Activated T-helper 17 cell treated with anti-CD3 and anti-CD28 coated beads, Interleukin-2, amount 50 U/mL, for 72 hours (primary cell): ENCODE measurements at places on chromosomes 6 and 20.

GRCh38 chr20:12970372-12970821 is 38.4 kb upstream of the SPTLC3 start:
- no peak for ATAC-seq

- no peak for ATAC-seq
These were observed 46.0 kb downstream of the TIAM2 start for GRCh38 chr6:155040901-155041650.

DNA sequence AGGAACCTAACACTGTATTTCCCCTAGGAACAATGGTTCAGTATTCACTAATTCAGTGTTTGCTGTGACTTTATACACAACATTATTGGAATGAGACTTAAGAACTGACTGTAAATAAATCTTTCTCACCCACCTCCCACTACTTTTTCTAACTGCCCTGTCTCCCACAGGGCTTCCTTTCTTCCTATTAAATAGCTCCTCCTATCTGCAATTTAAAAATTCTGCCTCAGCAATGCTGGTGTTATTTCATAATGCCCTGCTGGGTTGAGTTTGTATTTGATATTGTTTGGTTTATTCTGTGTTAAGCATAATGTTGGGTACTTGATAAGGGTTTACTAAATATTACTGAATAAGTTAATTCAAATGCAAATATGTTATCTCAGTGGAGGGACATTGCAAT is 573.1 kb upstream of the RNF217 start:
- ATAC-seq: no peak

GRCh38 chr6:93219447-93219846 is 199.9 kb downstream of the EPHA7 start:
- ATAC-seq: no peak

DNA sequence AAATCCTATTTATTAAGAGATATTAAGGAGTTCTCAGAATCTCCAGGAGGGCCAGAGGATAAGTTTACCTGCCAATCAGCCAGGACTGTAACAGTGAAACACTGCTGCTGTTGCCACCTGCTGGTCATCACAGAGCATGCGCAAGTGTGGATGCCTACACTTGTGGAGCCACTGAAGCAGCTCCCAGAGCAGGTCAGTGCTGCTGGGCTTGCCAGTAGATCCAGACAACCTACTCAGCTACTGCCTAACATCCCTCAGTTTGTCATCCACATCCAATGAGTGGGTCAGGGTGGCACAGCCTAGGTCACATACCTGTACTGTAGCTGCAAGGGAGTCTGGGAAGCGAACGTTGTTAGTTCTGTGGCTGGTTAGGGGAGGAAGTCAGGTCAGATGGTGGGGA is 18.3 kb upstream of the NHSL1 start:
- ATAC-seq: peak; percentile 87

GRCh38 chr6:115830895-115831294 is 229.8 kb downstream of the FRK start:
- ATAC-seq: no peak

- no peak for ATAC-seq
These were observed 12.8 kb downstream of the ZDHHC14 start for GRCh38 chr6:157393669-157394327.

DNA sequence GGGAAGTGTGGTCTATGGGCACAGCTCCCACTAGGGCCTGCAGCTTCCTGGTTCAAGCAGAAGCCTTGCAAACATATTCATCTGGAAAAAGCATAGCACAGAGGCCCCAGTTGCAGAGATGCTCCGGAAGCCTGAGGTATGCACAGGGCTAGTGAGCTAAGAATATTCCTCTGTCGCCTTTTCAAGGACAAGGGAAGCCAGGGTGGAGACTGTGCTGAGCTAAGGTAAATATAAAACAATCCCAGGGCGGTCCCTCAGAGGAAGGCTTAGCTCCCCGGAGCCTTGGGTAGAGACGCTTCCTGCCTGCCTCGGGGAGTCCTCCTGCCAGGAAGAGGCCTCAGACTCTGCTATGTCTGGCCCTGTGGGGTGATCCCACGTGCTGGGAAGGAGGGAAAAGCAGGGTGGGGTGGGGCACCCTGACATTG is 134.8 kb upstream of the FOXA2 start:
- ATAC-seq: no peak

DNA sequence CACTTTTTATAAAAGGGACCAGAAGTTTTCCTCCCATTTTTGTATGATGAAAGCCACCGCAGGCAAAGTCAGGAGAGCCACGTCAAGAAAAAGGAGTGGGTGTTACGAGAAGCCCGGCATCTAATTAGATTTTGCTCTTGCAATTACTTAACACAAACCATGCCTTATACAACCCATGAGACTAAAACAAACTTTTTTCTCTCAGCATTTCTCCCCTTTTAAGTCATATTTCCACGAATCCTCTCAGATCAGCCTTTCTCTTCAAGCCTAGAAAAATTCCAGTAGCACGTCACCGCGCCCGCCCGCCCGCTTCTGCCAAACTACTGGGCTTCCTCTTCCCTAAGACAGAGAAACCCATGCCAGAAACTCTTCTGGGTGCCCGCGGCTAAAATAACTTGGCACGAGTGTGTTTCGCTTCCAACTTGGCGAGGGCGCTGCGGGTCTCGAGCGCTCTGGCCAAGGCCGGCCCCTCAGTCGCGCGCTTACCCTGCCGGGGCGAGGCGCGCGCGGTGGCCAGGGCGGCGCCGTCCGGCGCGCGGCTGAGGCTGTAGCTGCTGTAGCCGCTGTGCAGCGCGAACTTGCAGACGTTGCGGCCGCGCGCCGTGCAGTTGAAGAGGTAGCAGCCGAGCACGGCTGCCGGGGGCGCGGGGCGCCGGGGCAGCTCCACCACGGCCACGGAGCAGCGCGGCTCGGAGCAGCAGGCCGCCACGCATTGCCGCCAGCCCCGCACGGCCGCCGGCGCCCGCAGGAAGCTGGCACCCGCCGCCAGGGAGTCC is 1.0 kb downstream of the LRP11 start:
- peak; percentile 37 for ATAC-seq

DNA sequence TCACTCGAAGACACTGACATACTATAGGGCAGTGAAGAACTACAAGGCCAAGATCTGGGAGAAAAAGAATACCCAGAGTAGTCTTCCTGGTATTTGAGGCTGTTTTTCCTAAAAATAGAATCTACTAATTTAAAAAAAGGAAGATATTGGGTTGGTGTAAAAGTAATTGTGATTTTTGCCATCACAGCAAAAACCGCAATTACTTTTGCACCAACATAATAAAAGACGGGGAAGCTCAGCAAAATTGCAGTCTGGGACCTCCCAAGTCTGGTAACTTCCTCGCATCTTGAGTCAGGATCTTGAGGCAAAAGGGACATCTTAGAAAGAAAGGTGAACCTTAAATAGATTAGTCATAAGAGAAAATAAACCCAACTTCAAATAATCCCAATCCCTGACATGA is 77.2 kb upstream of the SMIM28 start:
- ATAC-seq: no peak

- ATAC-seq: no peak
These were observed 3.9 kb upstream of the SRSF3 start for GRCh38 chr6:36590237-36590636.

DNA sequence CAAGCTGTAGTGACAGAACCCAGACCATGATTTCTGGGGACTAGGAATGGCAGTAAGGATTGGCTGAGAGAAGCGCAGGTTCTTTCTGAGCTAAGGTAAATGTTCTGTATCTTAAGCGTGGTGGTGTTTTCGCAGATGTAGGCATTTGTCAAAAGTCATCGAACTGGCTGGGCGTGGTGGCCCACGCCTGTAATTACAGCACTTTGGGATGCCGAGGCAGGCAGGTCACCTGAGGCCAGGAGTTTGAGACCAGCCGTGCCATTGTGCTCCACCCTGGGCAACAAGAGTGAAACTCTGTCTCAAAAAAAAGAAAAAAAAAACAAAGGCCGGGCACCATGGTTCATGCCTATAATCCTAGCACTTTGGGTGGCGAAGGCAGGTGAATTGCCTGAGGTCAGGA is 40.7 kb upstream of the EYA2 start:
- no peak for ATAC-seq

GRCh38 chr20:3784216-3784853 is 2.2 kb downstream of the CENPB start:
- ATAC-seq: no peak

GRCh38 chr6:142846883-142847287 is 98.1 kb downstream of the HIVEP2 start:
- no peak for ATAC-seq

- no peak for ATAC-seq
These were observed 101.1 kb downstream of the TOX2 start for GRCh38 chr20:44015733-44016103.

DNA sequence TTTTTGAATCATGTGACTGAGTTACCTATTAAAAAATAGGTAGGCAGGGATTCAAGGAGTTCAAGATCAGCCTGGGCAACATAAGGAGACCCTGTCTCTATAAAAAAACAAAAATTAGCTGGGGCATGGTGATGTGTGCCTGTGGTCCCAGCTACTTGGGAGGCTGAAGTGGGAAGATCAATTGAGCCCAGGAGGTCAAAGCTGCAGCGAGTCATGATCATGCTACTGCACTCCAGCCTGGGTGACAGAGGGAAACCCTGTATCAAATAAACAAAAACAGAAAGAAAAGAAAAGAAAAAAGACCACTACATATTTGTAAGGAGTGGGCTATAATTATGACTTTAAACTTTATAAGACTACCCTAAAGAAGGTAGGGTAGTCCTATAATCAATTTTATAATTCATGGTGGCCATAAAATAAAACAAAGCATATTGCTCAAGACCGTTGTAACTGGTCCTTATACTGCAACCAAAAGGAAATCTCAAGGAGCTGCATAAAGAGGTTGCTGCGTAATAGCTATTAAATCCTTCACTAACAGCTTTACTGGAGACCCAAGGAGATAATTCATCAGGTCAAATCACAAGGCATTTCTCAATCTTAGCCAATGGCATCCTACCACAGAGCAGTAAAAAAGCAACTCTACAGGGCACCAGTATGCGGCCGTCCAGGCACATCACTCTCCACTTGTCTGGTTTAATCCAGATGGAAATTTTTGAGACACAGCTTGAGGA is 13.5 kb downstream of the PIGU start:
- ATAC-seq: no peak

DNA sequence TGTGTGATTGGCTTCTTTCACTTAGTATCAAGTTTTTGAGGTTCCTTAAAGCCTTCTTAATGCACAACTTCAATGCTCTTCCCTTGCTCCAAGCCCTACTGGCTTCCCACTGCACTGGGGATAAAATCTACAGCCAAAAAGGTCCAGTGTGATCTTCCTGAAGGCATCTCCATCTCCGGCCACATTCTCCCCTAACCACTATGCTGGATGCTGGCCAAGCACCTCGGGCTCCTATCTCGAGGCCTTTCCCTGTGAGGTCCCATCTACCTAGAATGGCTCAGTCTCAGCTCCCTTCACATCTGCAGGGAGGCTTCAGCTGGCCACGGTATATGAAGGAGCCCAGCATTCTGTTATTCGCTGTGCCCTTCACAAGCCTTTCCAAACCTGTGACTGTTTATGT is 48.1 kb downstream of the CNKSR3 start:
- ATAC-seq: no peak

GRCh38 chr6:167648501-167649278 is 178.0 kb upstream of the AFDN start:
- no peak for ATAC-seq

- no peak for ATAC-seq
These were observed 169.5 kb downstream of the OTOR start for GRCh38 chr20:16917636-16918035.

- ATAC-seq: no peak
These were observed 8.3 kb downstream of the OR2H1 start for GRCh38 chr6:29465279-29465678.

DNA sequence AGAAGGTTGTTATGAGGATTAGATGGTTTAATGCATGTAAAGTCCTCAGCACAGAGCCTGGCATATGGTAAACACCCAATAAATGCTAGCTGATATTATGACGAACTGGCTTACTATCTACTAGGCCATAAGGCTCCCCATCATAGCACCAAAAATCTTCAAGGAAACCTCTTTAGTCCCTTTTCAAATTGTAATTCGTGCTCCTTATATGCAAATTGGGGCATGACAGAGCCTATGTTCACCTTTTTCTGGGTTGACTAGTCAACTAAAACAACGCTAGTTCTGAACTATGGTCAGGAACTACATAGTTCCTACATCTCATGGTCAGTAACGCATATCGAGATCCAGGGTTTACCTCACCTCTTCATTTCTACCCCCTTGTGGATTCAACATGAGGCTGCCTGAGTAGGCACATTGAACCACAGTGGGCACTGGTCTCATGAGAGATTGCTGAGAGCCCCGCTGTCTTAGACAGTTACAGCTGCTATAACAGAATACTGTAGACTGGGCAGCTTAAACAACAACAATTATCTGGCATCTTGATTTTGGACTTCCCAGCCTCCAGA is 97.2 kb upstream of the TNFAIP3 start:
- no peak for ATAC-seq

GRCh38 chr6:84282550-84282949 is 55.1 kb upstream of the CEP162 start:
- no peak for ATAC-seq

- no peak for ATAC-seq
These were observed 13.8 kb downstream of the ITPR3 start for GRCh38 chr6:33634946-33635345.

DNA sequence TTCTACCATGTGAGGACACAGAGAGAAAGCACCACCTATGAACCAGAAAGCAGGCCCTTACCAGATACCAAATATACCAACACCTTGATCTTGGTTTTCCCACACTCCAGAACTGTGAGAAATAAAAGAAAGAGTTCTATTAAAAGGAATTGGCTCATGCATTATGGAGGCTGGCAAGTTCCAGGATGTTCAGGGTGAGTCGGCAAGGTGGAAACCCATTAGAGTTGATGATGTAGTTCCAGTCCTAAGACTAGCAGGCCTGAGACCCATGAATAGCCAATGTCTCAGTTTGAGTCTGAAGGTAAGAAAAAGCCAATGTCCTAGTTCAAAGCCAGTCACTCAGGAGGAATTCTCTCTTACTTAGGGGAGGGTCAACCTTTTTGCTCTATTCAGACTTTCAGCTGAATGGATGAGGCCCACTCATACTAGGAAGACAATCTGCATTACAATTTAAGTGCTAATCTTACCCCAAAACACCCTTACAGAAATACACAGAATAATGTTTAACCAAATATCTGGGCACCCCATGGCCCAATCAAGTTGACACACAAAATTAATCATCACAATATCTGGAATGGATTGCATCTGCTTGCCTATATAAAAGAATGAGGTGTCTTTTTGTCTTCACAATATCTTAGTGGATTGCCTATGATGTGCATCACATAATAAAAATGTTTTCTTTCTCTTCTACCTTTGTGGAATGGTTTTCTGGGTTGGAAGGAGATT is 5.5 kb upstream of the TAAR1 start:
- no peak for ATAC-seq
